DMS79 (cell line): ENCODE measurements at places on chromosomes 11 and 22.
A peak's percentile ranks its signal among the peaks of the same experiment; 100 is the strongest.

DNA sequence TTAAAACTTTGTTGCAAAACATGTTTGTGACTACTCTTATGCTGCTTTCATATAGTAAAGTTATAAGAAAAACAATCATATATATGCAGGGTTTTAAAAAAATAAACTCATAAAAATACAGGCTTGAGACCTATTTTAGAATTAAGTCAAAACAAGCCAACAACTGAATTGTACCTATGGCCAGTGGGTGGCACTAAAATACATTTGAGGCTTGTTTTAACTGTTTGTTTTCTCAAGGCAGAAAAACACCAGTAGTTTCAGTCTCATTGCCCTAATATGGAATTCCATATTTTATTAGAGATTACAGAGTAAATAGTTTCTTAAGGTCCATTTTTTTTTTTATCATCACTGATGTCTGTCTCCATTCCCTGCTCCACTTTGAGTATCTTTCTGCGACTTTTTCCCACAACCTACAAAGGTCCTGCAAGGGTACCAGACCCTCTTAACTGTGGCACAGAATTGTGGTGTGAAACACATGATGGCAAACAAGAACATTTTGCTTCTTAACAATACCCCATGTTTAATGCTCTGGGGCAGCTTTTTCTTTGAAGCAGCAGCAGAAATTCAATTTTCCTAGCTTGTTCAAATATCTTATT lies 8.5 kb upstream of the CCDC89 start:
- no peak for DNase-seq

DNA sequence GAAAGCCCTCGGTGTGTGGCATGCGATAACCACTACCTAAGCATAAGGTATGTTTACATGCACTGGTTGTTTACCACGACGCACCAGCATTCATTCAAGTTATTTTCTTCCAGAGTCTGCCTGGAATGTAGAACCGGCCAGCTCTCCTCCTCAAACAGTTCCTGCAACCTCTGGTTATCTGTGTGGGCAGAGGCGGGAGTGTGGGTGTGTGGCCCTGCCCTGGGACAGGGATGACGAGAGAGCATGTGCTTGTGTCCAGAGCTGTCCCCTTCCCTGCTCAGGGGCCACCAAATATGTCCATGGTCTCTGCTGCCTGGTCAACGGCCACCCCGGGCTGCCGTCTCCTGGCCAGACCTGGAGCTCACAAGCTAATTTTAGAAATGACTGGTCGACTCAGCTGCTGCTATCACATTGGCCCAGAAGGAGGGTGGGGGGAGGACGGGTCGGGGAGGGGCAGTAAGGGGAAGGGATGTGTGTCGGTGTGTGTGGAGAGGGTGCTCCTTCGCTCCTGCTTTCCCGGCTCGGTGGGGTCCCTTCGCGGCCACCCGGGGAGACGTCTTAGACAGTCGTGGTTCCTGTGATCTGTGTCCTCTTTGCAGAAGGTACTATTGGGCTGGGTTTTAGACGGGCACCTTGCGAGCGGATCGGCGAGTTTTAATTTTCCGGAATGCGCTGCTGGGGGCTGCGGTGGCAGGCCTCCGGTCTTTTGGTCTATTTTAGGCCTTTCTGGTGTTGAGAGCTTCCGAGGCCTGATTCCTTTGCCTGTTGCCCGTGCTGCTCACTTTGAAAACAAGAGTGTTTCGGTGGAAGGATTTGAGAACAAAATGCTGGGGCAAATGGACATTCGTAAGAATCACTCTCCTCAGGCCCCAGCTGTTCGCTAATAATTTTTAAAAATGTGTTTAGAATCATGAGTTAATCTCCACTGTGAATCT lies at the start of gene MYO18B:
TSS of gene MYO18B (plus strand) at position 497 of the 935 bp plus-strand sequence. CDS start 18,905 bp downstream, outside the sequence.
- DNase-seq = no peak

- no peak for DNase-seq
Measured at GRCh38 chr11:28632338-28632737, 524.1 kb downstream of the METTL15 start.

DNA sequence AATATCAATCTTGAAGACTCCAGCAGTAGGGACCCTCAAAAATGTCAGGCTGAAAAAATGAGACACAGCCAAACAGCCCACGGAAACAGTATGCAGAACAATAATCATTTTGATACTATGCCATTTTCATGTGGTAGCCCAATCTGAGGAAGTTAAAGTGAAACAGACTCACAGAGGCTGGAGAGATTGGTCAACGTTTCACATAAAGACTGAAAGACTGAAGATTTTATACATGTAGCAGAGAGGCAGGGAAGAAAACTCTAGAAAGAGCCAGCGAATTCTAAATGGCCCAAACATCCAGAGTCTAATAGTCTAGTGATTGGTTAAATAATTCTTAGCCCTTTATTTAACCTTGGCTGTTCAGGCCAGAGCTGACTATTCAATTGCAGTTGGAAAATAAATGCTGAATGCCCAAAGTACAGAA lies 49.4 kb downstream of the MAML2 start:
- no peak for DNase-seq

GRCh38 chr11:123313262-123313661 lies 116.8 kb upstream of the GRAMD1B start:
- no peak for DNase-seq

GRCh38 chr11:128324051-128324481 lies 263.3 kb downstream of the ETS1 start:
- no peak for DNase-seq

DNA sequence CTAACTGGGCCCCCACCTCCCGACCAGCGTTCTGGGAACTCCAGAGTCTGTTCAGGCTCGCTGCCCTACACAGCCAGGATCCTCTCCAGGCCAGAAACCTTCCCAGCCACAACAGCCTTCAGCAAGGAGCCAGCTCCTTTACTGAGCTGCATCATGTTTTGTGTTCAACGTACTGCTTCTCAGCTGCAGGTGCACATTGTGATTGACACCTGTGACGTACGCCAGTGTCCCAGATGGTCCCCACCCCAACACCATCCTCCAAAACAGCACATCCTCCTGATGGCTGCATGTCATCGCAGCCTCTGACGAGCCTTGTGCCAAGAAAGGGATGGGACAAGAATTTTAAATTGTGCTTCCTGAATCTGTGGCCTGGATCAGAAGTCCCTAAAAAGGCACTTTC lies 117.5 kb downstream of the SPATA19 start:
- no peak for DNase-seq

DNA sequence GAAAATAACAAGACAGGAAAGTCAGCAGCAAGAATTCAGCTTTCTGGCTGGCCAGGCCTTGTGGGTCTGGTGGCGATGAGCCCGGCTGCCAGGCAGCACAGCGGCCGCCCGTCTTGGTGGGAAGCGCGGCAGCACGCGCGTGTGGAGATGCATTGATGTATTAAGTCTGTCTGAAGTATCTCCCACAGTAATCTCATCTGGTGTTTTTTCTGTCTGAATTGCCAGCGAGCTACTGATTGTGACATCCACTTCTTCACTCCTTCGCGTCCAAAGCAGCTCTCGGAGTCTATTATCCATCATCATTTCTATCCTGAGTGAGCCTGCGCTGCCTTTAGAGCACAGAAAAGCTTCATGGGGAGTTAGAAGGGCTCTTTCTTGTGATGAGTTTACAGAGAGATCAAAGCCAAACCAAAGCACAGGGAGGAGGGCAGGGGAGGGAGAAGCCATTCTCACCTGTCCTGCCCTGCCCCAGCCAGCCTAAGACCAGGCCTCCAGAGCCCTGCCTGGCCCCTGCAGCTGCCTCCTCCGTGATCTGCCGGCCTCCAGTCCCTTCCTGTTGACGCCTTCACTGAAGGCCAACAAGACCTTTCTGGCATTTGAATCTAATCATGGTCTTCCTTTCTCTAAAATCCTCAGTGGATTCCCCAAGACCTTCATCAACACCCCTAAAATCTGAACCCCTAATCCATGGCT lies 1419.0 kb downstream of the TBC1D22A start:
- DNase-seq = no peak

DNA sequence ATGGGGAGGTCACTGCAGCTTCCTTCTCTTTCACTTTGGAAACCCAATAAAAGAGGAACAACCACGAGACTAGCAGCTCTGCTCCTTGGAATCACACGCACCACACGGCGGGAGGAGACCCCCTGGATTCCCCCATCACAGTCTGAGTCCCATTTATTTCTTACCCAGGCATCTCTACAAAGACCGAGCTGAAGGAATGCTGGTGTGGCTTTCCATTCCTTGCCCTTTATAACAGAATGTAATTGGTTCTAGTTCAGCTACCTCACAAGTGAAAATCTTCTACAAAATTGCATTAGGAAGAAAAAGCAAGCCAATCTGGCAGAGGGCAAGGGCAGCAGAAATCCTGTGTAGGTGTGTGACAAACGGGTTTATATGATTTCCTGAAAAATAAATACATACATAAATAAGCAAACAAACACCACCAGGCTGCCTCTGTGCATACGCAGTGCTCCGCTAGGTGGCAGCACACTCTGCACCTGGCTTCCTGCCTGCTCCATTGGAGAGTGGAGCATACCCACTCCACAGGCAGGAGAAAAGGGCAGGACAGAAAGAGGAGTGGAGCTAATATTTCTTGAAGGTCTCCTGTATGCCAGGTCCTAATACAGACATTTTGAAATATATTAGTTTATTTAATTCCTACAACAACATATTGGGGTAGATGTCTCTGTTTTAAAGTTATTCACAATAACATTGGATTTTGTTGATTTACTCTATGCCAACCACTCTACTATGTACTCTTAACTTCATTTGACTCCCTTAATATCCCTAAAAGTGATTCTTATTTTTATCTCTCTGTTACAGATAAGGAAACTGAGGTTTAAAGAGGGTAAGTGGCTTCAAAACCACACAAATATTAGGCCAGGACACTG lies 673.1 kb downstream of the KCNA4 start:
- DNase-seq = no peak

- DNase-seq = no peak
Measured at GRCh38 chr22:48631288-48631863, 1196.3 kb downstream of the BRD1 start.

DNA sequence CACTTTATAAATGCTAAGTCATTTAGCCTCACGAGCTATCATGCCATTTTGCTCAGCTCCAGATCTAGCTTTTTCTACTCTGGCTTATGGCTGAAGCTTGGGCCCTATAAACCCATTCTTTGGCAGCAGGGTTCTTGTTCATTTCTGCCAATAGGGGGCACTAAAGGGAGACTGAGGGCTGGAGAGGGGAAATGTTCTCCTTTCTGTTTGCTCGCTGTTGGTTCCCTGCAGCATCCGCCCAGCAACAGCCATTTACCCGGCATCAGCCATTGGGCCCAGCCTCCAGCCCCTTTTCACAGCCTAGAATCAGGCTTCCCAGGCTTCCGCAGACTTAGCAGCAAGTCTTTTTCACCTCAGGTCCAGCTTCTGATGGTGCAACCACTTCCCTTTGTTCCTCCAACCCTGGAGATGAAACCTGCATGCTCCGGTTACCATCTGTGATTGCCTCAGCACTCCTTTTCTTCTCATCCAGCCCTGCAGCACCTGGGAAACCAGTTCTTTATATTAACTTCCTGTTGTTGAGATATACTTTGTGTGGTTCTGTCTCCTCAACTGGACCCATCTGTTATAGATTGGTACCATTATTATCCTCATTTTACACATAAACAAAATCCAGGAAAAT lies 4.2 kb upstream of the ME3 start:
- no peak for DNase-seq

GRCh38 chr22:47835726-47836125 lies 1073.3 kb downstream of the TBC1D22A start:
- peak; percentile 27 for DNase-seq

DNA sequence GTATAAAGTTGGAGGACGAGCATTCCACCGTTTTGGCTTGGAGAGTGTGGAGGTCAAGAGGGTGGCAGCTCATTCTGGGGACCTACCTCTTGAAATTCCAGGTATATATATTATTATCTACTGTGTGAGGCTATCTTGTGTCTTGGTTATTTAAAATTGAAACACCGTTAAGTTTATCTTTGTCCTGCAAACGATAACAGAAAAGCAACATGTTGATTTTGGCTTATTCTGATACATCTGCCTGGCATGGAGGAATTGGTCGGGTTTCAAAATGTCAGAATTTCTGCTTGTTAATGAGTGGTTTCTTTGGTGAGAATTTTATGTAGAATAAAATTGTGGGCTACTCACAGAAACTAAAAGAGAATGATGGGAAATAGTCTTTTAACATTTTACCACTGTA lies 54.4 kb downstream of the SVIP start:
- no peak for DNase-seq

DNA sequence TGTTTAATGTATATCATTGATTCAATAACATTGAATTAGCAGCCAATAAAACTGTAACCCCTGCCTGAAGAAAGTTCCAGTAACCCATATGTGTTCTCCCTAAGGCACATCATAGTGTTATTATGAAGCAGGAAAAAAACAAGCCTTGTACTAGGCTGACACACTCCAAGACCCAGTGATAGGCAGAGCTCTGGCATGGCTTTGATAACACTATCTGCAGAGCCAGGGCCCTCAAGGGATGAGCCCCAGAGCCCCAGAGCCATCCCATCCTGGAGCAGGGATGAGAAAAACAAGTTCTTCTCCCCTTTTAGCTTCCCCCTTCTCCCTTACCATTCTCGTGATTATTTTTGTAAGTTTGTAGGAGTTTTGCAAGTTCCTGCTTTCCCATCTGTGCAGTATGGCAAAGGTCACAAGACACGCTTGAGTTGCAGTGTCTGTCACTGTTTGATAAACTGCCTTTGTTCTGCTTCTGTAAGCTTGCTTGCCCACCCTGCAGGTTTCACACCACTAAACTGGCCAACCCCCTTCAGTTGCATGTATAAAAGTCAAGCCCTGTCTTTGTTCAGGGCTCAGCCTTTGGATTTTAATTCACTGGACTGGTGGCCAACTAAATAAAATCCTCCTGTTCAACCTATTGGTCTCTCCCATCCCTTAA lies 22.3 kb upstream of the GUCY1A2 start:
- DNase-seq = no peak

DNA sequence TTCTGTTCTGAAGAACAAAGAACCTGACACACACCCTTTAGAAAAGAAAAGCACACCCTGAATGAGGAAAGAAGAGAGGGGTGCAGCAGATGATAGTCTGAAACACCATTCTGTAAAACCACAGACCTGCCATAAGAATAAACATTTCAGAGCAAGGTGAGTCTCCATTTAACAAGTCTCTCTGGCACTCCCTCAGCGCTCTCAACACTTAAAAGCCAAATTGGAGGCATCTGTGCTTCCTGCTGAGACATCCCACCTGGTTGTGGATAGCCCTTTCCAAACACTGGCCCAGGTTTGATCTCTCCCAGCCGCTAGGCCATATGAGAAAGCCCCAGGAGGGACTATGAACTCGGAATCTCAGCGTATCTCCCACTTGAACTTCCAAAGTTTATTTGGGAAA lies 36.3 kb downstream of the ETS1 start:
- no peak for DNase-seq

DNA sequence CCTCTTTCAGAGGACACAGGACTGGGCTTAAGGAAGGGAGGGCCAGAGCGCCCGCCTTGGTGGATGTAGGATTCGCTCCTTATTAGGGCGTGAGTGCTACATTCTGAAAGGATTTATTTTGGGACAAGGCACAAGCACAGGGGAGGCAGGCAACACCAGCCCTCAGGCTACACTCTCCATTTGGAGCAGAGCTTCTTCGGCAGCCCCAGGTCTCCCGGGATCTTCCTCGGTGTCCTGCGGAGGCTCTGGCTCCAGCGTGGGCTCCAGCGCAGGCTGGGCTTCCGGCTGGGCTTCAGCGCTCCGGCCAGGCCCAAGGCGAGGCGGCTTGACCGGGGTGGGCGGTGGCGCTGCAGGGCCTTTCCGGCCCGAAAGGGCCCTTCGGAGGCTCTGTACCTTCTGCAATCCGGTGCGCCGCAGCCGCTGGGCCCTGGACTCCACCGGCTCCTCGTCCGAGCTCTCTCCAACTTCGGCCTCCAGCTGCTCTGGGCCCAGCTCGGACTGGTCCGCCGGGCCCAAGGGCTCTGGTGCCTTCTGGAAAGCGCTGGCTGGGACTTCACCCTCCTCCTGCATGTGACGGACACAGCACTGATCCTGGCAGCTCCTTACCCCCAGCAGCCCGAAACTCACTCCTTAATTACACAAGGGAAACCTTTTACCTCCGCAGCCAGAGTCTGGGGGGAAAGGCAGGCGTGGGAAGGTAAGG lies 1.1 kb downstream of the CAVIN3 start:
- no peak for DNase-seq
